Activated T-helper 17 cell treated with anti-CD3 and anti-CD28 coated beads, Interleukin-2, amount 50 U/mL, for 72 hours (primary cell): ENCODE measurements at places on chromosomes 16 and 17. TPM values are rescaled to one million over a fixed set of nuclear protein-coding genes. Genes with fewer than 3 reads are reported as not detected.

Gene PRAC2
- not detected for total RNA-seq

Gene RDM1
- total RNA-seq, result 4.3 TPM

Gene SLC13A2
- total RNA-seq, result not detected

Gene HBA1
- not detected for total RNA-seq

Gene CACNA1G
- total RNA-seq, result 0.11 TPM

Gene MEIOB
- not detected for total RNA-seq

Gene LRRC37A
- 1.8 TPM for total RNA-seq

Gene BRIP1
- 21.7 TPM for total RNA-seq

Gene CDK3
- 8.0 TPM for total RNA-seq

Gene XYLT1
- total RNA-seq, result 21.4 TPM

Gene ADCY7
- 156 TPM for total RNA-seq

Gene PDILT
- not detected for total RNA-seq

Gene ZNF385C
- total RNA-seq, result 0.48 TPM

Gene C17orf67
- 5.0 TPM for total RNA-seq

Gene ATP2C2
- total RNA-seq, result not detected

Gene RASD1
- total RNA-seq, result 1.3 TPM

Gene KRTAP2-1
- total RNA-seq, result not detected

Gene NEUROD2
- not detected for total RNA-seq

Gene KRT12
- total RNA-seq, result not detected

Gene MGAT5B
- 0.16 TPM for total RNA-seq

Gene CDK5R1
- total RNA-seq, result 13.0 TPM

Gene AATK
- 1.2 TPM for total RNA-seq

Gene CIITA
- 64.2 TPM for total RNA-seq

Gene RNF166
- total RNA-seq, result 119 TPM

Gene HCRT
- total RNA-seq, result not detected

Gene NPIPB13
- total RNA-seq, result 25.1 TPM

Gene YBX2
- 0.26 TPM for total RNA-seq

Gene CDH16
- not detected for total RNA-seq
